ENCODE measurements at places on chromosomes 13 and 19.

DNA sequence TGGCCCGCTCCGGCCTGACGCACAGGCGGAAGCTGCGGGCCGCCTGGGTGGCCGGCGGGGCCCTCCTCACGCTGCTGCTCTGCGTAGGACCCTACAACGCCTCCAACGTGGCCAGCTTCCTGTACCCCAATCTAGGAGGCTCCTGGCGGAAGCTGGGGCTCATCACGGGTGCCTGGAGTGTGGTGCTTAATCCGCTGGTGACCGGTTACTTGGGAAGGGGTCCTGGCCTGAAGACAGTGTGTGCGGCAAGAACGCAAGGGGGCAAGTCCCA lies 4.4 kb downstream of the FFAR1 start:
- DNase-seq, result no peak

GRCh38 chr19:16202320-16203255 lies 4.9 kb downstream of the AP1M1 start:
- DNase-seq, result no peak

- no peak for DNase-seq
Observed at GRCh38 chr19:55540619-55541018, 3.7 kb upstream of the SBK2 start.

GRCh38 chr13:20823071-20823470 lies 49.3 kb upstream of the EEF1AKMT1 start:
- DNase-seq, result no peak

DNA sequence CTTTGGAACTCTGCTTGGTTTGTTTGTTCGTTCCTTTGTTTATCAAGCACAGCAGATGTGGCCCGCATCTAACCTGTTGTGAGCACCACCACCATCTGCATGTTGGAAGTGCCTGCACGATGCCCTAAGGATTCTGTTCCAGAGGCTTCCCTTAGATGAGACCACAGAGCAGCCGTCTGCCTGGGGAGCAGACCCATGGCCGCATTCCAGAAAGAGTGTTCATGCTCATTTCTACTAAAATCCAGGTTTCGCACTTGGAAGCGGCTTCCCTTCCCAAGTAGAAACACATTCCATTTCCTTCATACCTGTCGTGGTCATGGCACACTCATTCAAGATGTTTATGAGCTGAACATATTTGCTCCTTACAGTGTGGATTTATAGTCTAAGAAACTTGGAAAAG lies 27.2 kb downstream of the COL4A2 start:
- no peak for DNase-seq

Data from kidney capillary endothelial cell (primary cell).